Left lung (tissue), 14 donors: ENCODE measurements at places on chromosomes 7 and 10. TPM values are rescaled to one million over a fixed set of nuclear protein-coding genes. Genes with fewer than 3 reads are reported as not detected.

MOGAT3 gene
- not detected for polyA plus RNA-seq

SLIT1 gene
- 7.0 TPM for polyA plus RNA-seq

LRRC18 gene
- 2.1 TPM for polyA plus RNA-seq

FRMPD2 gene
- polyA plus RNA-seq, result 0.40 TPM

NUTM2D gene
- polyA plus RNA-seq, result 12.2 TPM

NSMCE4A gene
- polyA plus RNA-seq, result 107 TPM

GIMAP8 gene
- 26.0 TPM for polyA plus RNA-seq

MKI67 gene
- 52.1 TPM for polyA plus RNA-seq

TDRD1 gene
- 0.24 TPM for polyA plus RNA-seq

CREB5 gene
- 15.9 TPM for polyA plus RNA-seq

PCGF5 gene
- 19.7 TPM for polyA plus RNA-seq
